ENCODE measurements at places on chromosomes 2 and 18.

DNA sequence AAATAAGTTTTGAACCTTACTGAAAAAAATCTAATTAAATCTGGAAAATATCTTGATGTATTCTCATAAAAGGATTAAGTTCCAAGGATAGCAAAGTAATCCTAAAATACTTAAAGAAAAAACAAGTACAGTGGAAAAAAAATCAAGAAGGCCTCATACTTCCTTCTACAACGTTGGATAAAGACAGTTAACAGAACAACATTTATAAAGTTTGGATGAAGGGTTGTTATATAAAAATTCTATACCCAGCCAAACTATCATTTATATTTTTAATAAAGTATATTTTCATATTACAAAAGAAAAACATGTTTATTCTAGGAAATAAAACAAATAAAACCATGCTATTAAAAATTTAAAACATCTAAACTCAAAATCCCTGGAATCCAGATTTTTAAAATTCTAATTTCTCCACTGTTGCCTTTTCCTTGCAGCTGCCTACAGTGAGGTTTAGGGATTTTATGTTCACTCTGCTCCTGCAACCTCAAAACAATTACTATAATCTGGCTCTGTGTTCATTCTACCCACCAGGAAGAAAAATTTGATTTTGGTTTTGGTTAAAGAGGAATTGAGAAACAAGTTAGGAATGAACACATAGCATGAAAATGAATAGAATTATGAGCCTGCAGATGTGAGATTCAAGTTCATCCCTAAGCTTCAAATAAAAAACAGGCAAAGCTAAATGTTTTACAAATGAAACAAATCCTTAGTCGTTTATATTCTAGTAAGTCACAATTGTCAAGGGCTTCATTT lies 142.8 kb downstream of the LPIN1 start:
- DNase-seq: no peak

DNA sequence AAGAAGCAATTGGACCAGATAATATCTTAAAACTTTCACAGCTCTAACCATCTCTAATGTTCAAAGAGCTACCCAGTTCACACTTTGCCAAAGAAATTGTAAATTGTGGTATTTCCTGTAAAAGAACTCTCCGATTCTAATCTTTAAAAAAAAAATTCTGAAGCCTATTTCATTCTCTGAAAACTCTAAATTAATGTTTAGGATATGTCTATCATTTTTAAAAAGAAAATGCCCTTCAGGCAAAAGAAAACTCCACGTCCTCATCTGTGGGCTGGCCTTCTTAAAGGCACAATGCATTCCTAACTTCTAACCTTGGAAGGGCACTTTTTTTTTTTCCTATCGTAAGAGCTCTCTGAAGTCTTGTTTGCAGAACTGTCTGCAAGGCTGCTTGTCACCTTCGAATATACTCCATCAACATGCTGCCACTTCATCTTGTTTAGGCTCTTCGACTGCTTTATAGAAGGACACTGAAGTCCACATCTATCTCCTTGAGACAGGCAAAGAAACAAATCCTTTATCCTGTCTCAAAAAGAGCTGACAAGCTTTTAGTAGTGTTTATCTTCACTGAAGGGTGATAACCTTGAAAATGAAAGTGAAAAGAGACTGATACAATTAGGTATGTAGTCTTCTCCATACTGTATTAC lies 124.3 kb upstream of the SLC39A10 start:
- peak; percentile 44 for DNase-seq

DNA sequence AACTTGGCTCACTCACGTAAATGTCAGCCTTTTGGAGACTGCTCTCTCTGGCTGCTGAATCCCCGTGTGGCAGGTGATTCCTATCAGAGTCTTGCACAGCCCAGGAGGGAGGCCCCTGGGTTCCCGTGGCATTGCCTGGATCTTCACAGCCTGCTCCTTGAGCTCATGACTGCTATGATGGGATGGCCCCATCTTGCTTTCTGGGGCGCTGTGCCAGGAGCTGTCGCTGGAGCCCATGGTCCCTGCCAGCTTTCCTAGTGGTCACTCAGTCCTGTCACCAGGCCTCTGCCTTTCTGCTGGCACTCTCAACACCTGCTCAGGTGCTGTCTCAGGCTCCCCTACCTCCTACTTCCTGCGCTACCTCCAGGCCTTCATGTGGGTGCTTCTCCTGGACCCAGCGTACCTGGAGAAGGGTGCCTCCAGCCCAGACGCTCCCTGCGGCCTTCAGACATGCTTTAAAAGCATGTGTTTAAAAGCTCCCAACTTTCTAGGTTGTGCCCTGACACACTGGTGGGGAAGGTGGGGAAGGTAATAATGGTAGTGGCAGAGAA lies 110.1 kb downstream of the MCFD2 start:
- no peak for DNase-seq

DNA sequence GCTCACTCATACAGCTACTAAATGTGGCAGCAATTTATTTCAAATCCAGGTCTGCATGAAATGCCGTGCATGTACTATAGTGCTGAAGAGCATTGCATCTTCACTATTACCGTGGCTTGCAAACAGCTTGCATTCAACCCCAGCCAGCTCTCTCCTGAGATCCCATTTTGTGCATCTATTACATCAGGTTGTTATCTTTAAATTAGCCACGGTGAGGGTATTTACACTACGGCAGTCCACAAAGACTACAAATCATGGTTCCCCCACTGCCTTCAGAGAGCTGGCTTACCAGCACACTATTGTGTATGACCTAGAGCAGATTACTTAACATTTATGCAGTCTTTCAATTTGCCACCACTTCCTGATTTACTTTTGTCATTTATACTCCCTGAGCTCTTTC lies 621.3 kb upstream of the LRATD1 start:
- no peak for DNase-seq

- DNase-seq: no peak
Observed at GRCh38 chr2:96878796-96879544, 9.1 kb upstream of the SEMA4C start.

GRCh38 chr2:151544449-151544848 lies 134.7 kb downstream of the RIF1 start:
- no peak for DNase-seq

DNA sequence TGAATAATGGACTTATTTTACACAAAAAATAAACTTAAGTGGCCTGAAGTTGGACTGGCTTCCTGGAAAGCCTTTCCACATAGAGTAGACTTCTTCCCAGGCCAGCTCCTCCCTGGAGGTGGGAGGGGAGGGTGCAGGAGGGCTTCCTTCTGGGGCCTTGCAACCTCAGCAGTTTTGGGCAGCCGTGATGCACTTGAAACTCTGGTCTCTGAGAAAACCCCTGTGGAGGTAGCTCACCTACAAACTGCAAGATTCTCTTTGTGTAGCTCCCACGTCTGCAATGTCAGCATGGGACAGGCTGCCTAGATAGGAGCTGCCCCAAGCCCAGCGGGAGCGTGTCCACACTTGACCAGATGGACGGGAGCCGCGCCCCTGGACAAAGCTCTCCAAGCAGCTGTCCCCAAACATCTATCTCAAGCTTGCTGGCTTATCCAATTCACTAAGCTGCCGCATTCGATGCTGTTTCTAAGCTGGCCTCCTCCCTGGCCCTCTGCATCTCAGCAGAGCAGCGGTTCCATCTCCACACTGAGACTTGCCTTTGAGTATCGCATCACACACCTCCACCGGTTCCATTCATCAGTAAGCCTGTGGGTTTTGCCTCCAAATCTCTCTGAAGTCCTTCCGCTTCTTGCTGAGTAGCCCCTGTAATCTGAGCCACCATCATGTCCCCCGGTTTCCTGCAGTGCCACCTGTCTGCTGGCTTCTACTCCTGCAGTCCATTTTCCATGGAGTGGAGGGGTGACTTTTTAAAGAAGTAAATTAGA lies 1.6 kb upstream of the LPIN1 start:
- peak; percentile 42 for DNase-seq

GRCh38 chr2:160918906-160919503 lies 241.2 kb upstream of the TANK start:
- DNase-seq: peak; percentile 83

DNA sequence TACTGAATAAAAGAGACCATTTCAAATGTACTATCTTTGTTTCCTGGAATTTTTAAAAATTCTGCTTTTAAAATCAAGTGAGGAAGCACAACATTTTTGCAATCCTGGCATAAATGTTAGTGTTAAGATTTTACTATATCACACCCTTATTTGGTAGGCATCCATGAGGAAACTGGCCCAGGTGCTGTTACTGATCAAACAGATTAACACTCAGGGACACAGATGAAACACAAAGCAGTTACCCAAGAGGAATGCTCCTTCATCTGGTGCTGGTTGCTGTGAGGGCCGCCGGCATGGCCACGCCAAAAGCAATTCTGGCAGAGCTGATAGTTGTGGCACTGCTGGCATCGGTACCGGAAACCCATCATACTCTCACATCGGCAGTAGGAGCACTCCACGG lies 96.8 kb downstream of the DTNB start:
- DNase-seq: no peak

DNA sequence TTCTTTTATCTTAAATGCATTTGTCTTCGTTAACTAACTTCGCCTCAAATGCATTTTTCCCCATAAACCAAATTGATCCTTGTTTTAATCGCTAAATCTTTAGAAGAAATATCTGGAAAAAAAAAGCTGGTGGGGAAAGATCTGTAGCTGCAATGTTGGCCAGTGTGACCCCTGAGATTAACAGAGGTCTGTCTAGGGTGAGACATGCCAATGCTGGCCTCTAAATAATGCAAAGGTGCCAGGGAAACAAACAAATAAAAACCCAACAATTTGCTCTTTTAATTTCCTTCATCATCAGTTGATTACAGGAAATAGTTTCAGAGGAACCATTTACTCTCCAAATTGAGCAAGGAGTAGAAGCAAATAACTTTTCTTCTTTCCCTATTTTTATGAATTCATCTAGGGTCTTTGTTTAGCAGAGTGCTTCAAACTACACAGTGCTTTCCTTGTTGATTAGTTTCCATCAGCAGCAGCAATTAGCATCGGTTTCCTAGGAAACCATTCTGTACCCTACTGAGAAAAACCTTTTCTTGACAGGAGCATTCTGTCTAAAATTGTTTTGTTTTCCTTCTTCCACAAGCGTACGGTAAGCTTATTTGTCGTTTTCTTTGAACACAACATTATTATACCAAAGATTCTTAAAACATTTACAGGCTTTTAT lies 100.5 kb upstream of the UNC80 start:
- DNase-seq: no peak

DNA sequence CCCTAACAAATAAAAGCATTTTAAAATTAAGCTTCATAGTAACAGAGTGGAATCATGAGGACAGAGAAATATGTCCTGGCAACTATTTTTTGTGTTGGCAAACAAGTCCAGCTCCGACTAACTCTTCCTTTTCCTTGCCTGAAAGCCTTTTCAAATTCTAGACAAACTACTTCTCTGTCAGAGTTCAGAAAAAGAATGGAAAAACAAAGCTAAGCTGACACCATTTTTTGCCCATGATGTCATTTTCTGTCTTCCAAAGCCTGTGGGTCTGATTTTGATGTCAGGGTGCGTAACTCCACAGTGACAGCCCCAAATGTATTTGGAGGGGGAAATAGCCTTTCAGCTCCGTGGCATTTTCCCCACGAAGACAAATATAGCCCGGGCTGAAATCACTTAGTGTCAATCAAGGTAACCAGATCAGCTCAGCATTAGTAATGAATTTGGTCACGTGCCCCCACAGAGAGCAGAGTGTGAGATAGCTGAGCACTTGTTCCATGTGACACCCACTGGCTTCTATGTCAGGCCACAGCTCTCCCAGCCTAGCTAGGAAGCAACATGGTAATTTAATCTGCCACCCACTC lies 233.0 kb upstream of the SIX2 start:
- DNase-seq: peak; percentile 50

DNA sequence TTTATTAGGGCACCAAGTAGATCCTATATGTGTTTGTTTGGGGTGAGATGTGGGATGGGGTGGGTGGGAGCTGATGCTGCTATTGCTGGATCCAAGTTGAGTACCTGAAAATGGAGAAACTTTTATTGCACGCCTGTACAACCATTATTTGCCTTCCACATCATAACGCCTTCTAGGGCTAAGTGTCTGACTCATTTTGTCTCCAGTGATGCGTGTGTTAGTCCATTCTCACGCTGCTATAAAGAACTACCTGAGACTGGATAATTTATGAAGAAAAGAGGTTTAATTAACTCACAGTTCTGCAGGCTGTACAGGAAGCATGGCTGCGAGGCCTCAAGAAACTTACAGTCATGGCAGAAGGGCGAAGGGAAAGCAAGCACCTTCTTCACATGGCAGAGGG lies 58.2 kb downstream of the KDM3A start:
- no peak for DNase-seq

DNA sequence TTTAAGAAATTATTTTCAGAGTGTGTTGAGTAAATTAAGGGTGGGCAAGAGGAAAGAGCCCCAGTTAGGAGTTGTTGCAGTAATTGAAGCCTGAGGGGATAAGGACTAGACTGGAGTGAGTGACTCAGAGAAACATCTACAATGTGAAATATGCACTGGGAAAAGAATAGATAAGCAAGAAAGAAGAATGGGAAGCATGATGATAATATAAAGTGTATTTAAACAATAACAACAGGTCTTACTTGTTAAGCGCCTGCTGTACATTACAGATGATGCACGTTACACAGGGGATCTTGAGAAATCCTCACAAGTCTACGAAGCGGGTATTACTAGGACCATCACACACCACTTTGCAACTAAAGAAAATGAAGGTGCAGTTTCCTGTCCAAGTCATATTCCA lies 73.6 kb upstream of the STK17B start:
- DNase-seq: peak; percentile 55

DNA sequence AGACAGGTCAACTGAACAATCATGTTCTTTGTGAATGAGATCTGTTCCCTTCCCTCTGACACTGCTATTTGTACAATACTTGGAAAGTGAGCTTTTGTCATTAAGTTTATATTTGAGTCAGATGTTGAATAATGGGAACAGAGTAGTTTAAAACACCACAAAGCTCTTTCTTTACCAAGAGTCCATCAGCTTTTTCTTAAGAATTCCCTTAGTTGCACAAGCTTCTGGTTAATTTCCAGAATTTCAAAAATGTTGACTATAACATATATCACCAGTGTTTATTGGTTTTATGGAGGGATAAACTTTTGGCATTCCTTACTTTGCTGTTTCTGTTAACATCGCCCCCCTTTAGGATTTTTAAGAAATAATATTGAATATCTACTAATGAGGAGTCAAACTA lies 403.7 kb downstream of the CCDC85A start:
- peak; percentile 17 for DNase-seq

- DNase-seq: no peak
Observed at GRCh38 chr2:68385220-68385906, 20.3 kb downstream of the PLEK start.

DNA sequence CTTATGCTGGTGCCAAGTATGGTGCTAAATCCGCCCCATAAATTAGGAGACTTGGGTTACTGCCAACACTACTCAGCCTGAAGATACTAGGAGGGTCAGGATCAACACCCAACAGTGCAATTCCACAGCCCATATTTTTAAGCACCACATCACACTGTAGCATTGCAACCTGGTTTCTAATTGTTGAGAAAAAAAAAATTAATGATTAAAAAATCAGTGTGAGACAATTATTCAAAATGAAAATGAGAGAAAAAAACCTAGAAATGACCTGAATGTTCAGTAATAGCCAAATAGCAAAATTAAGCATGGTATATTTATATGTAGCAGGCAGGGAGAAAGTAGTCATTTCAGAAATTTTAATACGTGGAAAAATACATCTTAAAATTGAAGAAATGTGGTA lies 29.2 kb upstream of the HNRNPLL start:
- no peak for DNase-seq

GRCh38 chr18:35076135-35076924 lies 35.1 kb downstream of the MAPRE2 start:
- DNase-seq: peak; percentile 90
